Posterior cingulate gyrus (tissue), 11 donors: ENCODE measurements at places on chromosomes 6 and 20.
A peak's percentile ranks its signal among the peaks of the same experiment; 100 is the strongest.

GRCh38 chr20:49344975-49345374 lies 67.1 kb upstream of the ZNFX1 start:
- peak; percentile 44 for DNase-seq

- no peak for DNase-seq
Observed at GRCh38 chr6:43765776-43766499, 4.1 kb upstream of the VEGFA start.

DNA sequence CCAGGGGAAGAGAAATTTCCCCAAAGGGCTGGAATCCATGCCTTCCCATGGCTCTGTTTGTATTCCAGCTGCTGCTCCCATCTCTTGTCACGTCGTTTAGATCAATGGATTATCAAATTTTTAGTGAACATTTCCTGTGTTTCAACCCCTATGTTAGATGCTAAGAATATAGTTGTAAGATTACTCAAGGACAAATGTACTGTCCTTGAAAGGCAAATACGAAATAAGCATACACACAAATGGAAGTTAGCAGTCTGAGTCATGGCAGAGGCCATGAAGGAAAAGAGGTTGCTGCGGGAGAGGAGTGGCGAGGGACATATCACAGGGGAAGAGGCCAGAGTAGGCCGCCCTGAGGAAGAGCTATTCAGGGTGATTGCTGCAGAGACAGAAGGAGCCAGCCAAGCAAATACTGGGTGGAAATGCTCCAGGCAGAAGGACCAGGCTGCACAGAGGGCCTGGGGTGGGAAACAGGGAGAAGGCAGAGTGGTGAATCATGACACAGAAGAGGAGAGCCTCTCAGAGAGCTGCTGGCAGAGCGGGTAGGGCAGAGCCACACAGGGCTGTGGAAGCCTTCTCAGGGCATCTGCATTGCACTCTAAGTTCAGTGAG lies 219.2 kb upstream of the LRFN2 start:
- DNase-seq: no peak

DNA sequence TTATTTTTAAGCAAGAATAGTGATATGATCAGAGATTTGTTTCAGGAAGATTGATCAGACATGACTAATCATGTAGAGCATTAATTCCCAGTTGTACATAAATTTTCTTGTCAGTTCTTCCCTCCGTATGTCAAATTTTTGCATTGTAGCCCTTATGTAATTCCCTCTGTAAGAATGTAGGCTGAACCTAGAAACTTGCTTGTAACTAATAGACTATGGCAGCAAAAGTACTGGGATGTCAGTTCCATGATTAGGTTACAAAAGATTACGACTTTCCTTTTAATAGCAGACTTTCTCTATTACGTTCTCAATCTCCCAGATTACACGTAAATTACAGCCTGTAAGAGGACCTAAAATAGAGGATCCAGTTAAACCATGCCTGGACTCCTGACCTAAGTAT lies 79.4 kb upstream of the EPHA7 start:
- no peak for DNase-seq

- DNase-seq: no peak
Observed at GRCh38 chr6:157510323-157511188, 129.6 kb downstream of the ZDHHC14 start.

DNA sequence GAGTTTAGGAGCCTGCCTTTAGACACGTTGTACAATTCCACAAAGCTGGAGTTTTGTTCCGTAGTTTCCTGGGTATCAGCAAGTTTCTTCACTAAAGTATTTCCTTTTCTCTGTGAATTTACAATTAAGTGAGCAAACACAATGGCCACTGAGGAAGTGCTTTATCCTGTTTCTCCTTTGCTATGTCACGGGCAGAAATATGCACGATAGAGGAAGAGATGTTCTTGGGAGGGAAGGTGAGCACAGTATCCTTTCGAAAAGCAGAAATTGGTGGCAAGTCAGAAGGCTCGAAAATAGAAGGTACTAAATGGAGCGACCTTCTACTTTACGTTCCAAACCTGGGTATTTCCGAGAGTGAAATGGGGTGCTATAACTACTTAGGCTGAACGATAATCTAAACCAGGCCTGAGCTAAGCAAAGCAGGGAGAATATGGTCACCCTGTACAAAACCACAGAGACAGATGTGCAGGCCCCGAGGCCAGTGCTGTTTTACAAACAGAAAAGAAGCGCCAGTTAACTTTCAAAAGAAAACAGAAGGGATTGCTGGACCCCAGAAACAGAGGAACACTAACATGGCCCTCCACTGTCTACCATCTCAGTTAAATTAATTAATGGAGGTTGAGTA lies 259.6 kb downstream of the TBC1D7 start:
- DNase-seq: no peak

- no peak for DNase-seq
Observed at GRCh38 chr6:42250274-42250931, 32.7 kb upstream of the MRPS10 start.

DNA sequence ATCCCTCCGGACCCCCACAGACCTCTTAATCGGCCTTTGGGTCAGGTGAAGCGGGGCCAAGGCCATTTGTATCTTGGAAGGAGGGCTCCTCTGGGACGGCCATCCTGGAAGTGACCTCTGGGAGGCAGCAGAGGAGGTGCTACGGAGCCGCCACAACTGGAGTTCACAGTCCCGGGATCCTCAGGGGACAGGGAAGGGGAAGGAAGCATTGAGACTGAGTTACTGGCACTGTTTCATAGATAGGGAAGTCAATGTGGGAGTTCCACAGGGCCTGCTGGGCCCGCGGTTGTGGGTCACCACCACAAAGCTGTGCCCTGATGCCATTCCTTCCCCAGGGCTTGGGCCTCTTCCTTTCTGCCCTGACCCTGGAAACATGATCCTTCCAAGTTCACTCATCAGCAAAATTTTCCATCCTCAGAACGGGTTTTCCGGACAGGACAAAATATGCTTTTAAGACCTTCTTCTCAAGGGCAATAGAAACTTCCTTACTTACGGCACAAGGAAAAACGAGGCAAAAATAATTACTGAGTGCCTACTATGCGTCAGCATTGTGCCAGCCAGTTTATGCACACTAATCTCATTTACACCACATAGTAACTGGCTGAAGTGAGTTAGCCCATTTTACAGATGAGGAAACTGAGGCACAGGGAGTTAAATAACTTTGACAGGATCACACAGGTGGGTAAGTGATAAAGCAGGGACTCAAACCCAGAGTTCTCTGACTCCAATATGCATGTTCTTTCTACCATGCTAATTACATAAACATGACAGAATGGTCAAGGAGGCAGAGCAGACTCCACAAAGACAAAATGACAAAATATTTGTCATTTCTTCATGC lies 143.8 kb downstream of the UNC5CL start:
- peak; percentile 61 for DNase-seq
